ENCODE measurements at places on chromosomes 7 and 10.

DNA sequence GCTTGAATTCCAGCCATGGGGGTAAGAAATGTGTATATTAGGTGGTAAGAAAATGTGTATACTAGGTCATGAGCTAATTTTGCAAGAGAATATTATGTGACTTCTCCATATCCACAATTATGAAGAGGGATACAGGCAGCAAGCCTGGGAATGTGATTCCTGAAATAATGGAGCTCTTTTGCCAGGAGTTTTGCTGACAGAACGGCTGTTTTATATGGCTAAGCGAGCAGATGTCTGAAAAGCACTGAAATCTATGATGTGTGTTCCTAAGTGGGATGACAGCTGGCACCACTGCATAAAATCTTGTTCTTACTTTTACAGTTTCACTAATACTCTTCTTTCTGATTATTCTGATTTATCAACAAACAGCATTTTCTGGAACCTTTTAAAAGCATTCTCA is 386.0 kb upstream of the HPS1 start:
- DNase-seq: no peak

- no peak for DNase-seq
These were observed 6.5 kb downstream of the LBX1 start for GRCh38 chr10:101222683-101223273.

GRCh38 chr7:142859829-142860228 is 5.0 kb downstream of the EPHB6 start:
- no peak for DNase-seq

DNA sequence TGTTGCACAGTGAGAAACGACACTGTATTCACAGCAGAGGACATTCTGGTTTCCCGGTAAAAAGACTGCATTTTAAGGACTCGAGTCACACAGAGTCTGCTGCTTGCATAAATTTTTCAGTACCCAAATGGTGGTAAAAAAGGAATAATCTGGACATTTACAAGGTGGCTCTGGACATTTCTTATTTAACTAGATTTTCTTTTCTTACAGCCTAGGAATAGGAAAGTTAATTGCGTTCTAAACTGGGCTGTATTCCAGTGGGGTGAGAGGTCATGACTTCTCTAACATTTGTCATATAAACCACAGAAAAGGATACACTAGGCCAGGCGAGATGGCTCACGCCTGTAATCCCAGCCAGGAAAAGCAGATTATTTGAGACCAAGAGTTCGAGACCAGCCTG is 237.5 kb upstream of the KLF6 start:
- no peak for DNase-seq

DNA sequence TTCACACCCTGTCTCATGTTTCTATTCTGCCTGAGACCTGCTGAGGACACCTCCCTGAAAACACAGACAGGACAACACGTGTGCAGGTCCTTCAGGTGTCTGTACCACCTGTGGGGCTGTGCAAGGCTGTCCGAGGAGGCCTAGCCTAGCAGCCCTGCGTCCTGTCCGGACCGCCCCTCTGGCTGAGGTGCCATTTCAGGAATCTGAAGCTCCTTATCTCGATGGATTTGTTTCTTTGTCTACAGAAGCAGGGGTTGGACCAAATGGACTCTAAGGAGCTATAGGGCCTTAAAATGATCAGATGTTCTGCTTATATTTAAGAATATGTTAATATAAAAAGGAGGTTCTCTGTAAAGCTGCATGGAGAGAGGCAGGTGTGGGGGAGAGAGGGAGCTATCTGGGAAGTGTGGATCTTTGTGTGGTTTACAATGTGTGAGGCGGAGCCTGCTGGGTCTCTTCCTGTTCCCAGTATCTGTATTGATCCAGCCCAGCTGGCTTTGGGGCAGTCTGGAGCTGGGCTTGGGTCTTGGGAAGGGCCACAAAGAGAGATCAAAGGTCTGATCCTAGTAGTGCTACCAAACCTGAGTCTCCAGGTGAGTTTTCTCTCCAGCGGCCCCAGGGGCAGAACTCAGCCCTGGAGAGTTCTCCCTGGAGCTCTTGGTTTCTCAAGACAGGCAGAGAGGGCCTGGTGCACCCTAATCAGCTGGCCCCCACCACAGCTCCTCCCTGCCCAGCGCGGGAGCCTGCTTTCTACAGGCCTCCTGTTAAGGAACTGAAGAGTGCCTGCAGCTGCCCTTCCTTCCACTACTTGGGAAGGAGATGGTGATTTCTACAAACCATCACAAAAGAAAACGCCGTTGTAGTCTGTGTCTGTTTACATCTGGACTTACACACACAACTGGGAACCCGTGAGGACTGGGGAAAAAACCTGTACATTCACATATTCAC is 3.4 kb upstream of the MNX1 start:
- DNase-seq: no peak

DNA sequence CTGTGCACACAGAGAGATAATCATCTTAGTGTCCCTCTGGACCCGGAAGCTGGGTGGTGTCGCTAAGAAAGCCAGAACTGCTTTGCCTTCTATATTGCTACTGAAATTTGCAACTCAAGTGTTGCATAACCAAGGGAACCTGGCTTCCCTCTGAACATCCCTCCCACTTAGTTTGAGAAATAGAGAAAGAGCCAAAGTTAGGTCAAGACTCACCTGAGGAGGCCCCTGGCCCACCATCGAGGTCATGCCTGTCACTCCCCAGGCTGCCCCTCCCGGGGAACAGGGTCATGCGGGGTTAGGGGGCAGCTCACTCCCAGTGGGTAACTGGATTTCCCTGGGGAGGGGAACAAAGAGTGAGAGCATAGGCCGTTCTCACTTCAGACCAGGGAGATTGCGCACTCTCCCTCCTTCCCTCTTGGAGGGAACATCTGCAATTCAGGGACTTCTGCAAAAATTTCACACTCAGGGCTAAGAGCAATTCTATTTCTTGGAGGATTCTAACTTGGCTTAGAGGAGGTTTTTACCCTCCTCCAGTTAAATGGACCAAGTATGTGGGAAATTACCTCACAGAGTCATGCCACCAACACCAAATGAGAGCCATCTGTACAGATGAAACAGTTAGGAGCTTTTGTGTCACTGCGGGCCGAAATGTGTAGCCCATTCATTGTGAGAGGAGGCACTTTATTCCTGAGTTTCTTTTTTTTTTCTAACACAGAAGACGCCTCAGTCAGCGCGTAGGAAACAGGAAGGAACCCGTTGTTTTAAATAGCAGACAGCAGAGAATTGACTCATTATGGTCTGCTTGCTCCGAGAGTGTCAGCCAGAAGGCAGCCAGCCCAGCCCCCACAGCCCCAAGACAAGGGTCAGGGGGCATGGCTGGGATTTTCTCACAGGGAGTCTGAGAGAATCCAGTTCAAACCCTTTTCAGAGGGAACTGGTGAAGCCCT is 221.3 kb downstream of the ARHGAP12 start:
- peak; percentile 62 for DNase-seq

- DNase-seq: no peak
These were observed 199.6 kb downstream of the CXCL12 start for GRCh38 chr10:44185315-44185666.

DNA sequence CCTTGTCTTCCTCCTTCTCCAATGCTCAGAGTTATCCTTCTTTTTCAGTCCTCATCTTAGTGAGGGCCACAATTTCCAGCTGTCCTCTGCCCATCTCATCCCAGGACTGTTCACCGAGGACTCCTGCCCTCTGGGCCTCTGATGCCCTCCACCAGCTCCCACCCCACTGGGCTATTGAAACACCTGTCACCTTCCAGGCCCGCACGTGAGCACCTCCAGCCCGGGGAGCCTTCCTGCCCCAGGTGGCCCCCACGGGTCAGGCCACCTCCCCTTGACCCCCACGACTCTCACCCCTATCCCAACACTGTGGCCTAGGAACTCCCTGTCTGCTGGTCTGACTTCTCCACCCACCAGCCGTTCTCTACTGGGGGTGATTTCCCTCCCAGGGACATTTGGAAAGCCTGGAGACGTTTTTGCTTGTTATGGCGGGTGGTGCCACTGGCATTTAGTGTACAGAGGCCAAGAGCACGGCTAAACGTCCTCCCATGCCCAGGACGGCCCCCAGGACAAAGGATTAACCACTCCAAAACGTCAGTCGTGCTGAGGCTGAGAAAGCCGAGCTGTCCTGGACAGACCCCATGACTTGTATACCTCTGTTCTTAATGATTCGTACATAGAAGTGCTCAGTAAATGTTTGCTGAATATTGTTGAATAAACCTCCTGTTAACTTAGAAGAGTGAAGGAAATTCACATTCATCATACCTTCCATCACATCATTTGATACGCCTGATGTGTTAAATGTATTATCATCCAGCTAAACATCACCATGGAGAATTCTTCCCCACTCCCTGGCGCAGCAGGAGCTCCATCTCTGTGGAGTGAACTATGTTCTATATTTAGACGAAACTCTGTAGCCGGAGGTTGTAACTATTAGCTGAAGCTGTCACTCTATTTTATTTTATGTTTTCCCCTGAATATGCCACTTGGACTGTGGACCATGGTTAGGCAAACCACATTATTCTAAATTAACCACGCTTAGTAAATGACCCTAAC is 270.1 kb upstream of the SHH start:
- DNase-seq: no peak

- DNase-seq: no peak
These were observed 227.1 kb downstream of the AUTS2 start for GRCh38 chr7:69825113-69825972.

DNA sequence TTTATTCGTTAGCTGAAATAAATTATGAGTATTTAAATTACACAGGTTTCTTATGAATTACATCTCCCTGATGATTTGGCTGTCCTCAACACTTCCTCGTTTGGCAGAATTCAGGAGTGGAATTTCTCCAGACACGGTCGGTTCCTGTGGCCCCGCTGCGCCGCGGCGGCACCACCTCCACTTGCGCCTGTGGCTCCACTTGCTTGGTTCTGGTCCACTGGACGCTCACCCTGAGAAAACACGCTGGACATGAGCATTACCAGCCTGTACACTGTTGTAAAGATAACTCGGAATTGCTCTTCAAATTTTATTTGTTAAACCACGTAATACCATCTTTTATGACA is 85.3 kb downstream of the ZNF33B start:
- DNase-seq: no peak

DNA sequence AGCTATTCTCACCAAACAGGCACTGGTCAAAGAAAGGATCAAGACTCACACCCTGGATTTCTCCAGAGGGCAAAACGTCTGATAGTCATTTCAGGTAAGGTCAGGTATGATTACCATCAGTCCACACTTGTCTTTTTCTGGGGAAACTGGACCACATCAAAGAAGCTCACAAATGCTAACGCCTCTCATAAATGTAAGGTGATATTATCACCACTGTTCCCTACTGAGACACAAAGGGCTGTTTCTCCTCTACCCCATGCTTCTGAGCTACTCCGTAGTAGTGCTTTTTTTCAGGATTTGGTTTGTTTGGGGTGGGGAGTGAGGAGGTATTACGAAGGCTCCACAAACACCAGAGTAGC is 51.6 kb downstream of the CREB3L2 start:
- no peak for DNase-seq

GRCh38 chr10:11483201-11484148 is 128.0 kb downstream of the USP6NL start:
- no peak for DNase-seq

- DNase-seq: no peak
These were observed 172.6 kb upstream of the NRP1 start for GRCh38 chr10:33506838-33507661.

DNA sequence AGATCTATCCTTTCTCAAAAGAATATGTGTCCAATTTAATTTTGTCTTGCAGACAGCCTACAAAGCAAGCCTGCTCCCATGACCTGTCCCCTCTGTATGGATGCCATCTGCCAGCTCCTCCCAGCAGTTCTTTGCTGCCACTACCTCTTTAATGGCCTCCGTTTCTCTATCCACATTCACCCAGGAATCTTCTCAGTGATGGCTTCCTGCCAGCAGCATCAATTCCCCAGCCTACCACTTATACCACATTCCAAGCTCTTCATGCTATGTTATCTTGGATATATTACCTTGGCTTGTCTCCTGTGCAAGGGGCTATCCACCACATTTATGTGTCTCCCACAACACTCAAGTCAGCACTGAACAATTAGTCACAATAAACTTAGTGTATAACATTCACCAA is 133.2 kb downstream of the VPS50 start:
- DNase-seq: no peak

DNA sequence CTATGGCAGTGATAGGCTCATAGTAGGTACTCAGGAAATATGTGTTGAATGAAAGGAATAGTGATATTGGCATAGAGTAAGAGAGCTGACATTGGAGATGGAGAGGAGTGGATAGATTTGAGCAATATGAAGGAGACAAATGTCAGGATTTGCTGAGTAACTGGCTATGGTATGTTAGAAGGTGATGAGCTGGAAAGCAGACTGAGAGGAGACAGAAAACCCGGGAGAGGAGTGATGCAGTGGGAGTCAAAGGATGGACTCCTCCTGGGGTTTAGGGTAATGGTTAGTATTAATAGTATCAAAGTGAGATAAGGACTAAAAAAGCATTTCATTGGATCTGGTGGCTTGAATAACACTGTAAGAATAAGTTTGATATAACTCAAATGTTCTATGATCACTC is 64.8 kb downstream of the CD36 start:
- no peak for DNase-seq

DNA sequence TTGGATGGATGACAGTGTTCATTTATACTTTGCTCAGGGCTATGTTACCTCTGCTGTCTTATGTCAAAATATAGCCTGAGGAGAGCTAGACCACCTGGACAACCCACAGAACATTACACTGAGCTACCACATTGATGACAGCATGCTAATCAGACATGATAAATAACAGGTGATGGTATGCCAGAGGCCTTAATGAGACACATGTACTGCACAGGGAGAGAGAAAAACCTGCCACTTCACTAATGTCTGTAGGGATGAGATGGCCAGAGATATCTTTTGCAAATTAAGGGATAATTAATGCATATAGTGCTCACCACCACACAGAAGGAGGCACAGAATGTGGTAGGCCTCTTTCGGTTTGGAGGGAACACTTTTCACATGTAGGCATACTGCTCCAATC is 1122.6 kb upstream of the POT1 start:
- no peak for DNase-seq

DNA sequence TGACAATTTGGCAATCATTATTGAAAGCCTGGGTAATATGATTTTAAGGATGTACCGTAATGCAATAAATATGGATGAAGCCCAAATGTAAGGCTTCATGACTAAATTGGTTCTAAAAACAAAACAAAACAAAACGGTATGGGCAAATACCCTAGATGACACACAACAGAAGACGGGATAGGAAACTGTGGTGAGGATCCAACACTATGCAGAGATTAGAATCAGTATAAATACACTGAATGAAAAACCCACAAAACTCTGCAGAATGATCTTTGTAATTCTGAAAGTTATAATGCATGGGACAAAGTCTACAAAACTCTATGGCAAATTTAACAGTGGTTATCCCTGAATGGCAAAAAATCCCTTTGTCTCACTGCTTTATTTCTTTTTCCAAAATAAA is 57.6 kb downstream of the MALSU1 start:
- DNase-seq: no peak

DNA sequence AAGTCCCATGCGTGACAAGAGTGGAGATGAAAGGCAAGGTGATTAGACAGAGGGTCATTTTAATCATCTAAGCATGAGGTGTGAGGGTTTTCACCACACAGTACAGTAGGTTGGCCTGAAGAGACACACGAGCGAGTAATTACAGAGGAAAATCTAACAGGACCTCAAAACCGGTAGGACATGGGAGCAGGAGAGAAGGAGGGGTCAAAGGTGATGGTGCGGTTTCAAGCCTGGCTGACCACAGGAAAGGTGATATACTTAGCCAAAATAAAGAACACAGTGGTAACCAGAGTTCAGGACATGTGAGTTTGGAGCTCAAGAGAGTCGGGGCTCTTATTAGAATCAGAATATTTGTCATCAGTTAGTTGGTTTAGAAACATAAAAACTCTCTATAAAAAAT is 20.0 kb downstream of the GLI3 start:
- no peak for DNase-seq
